Uterus (tissue), 4 donors: ENCODE measurements at places on chromosomes 1 and 21. TPM values are rescaled to one million over a fixed set of nuclear protein-coding genes. Genes with fewer than 3 reads are reported as not detected.

NPHS2 gene
- not detected for total RNA-seq

LCE1B gene
- total RNA-seq = not detected

PLA2G4A gene
- 24.1 TPM for total RNA-seq

SPTA1 gene
- 5.9 TPM for total RNA-seq

RALGPS2 gene
- 109 TPM for total RNA-seq

LY9 gene
- not detected for total RNA-seq

DNA sequence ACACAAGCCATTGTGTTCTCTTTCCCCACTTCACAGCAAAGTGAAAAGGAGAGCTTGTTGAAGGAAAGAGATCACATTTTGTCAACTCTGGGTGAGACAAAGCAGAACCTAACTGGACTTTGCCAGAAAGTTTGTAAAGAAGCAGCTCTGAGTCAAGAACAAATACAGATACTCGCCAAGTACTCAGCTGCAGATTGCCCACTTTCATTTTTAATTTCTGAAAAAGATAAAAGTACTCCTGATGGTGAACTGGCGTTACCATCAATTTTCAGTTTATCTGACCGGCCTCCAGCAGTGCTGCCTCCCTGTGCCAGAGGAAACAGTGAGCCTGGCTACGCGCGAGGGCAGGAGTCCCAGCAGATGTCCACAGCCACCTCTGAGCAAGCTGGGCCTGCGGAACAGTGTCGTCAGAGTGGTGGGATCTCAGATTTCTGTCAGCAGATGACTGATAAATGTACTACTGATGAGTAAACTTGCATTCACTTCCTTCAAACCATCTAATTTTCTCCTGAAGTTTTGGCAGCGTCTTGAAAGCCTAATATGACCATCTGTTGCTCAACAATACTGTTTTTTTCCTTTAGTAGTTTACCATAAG lies 43.7 kb downstream of the BACH1 start:
- H3K27me3 ChIP-seq = no peaks in the 10 kb centered on the region
- no peaks in the 10 kb centered on the region for H3K36me3 ChIP-seq
- no peak overlapping the region for H3K4me3 ChIP-seq

DNA sequence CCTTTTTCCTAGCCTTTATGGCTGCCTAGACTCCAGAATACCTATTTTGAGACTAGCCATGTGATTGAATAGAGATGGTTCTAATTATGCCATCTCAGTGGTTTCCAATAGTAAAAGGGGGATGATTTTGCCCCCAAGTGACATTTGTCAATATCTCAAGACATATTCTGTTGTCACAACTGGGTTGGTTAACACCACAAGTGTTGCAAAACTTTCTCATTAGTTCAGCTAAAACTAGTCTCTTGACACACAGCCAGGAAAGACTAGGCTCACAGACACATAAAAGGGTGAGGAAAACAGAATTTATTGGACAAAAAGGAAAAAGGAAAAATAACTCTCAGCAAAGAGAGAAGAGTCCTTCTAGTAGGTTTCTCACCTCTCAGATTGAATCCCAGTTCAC lies 39.9 kb upstream of the GBP5 start:
- DNase-seq = no peak
- H3K27ac ChIP-seq = no peak overlapping the region
- H3K27me3 ChIP-seq = no peaks in the 10 kb centered on the region
- H3K36me3 ChIP-seq = no peaks in the 10 kb centered on the region

DNA sequence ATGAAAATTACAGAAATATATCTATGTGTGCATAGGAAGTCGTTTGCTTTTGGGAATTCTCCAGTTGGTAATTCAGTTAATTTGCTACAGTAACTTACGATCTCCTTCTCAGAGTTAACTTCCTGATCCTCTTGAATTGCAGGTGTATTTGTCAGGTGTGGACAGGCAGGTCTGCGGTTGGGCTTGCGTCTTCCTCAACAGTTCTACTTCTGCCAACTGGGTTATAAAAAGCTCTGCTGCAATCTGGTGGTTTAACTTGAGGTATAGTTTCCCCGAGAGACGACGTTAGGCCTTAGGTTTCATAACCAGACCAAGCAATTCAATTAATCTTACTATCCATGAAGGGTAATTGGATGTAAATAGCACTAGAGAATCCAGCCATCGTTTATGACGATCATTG lies 88.2 kb downstream of the GABPA start:
- no peak for DNase-seq
- no peak overlapping the region for H3K27ac ChIP-seq
- H3K4me1 ChIP-seq = no peaks in the 10 kb centered on the region

- DNase-seq = no peak
- H3K27ac ChIP-seq = peak overlapping the region; percentile 94
- H3K27me3 ChIP-seq = no peaks in the 10 kb centered on the region
- peaks cover 26% of the 10 kb centered on the region for H3K4me1 ChIP-seq
- H3K4me3 ChIP-seq = no peak overlapping the region
- no peaks in the 10 kb centered on the region for H3K36me3 ChIP-seq
These were observed 21.1 kb downstream of the PLEKHM2 start for GRCh38 chr1:15705184-15705566.

DNA sequence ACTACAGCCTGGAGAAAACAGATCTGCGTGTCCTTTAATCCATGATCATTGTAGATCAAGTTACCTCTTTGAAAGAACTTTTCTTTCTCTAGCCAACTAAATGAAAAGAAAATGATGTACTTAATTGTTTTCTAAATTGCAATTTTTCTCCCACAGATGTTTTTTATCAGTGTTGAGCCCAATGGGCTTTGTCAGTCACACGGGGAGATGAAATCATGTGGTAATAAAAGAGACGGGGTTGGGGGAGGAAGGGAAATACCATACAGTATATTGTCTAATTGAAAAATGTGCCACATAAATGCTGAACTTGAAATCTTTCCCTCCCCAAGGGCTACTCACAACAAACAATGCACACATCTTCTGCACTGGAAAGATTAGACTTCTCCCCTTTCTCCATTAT lies 58.4 kb downstream of the NTMT2 start:
- no peak overlapping the region for H3K4me3 ChIP-seq
- H3K27me3 ChIP-seq = no peaks in the 10 kb centered on the region
- no peak overlapping the region for H3K27ac ChIP-seq
- no peaks in the 10 kb centered on the region for H3K36me3 ChIP-seq
- no peak for DNase-seq

DNA sequence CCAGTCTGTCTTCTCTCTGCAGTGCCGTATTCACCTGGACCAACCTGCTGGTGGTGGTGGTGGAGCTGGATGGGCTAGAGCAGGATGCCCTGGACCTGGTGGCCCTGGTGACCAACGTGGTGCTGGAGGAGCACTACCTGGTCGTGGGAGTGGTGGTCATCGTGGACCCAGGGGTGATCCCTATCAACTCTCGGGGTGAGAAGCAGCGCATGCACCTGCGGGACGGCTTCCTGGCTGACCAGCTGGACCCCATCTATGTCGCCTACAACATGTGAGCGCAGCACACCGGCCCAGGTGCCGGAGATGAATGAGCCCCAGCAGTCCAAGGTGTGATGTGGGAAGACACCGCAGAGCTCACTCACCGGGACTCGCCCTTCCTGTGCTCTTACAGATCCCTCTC lies 37.5 kb downstream of the S100B start:
- H3K27ac ChIP-seq = no peak overlapping the region
- H3K36me3 ChIP-seq = no peaks in the 10 kb centered on the region
- no peak for DNase-seq
- H3K4me3 ChIP-seq = no peak overlapping the region
- H3K4me1 ChIP-seq = no peaks in the 10 kb centered on the region
- no peaks in the 10 kb centered on the region for H3K27me3 ChIP-seq

DNA sequence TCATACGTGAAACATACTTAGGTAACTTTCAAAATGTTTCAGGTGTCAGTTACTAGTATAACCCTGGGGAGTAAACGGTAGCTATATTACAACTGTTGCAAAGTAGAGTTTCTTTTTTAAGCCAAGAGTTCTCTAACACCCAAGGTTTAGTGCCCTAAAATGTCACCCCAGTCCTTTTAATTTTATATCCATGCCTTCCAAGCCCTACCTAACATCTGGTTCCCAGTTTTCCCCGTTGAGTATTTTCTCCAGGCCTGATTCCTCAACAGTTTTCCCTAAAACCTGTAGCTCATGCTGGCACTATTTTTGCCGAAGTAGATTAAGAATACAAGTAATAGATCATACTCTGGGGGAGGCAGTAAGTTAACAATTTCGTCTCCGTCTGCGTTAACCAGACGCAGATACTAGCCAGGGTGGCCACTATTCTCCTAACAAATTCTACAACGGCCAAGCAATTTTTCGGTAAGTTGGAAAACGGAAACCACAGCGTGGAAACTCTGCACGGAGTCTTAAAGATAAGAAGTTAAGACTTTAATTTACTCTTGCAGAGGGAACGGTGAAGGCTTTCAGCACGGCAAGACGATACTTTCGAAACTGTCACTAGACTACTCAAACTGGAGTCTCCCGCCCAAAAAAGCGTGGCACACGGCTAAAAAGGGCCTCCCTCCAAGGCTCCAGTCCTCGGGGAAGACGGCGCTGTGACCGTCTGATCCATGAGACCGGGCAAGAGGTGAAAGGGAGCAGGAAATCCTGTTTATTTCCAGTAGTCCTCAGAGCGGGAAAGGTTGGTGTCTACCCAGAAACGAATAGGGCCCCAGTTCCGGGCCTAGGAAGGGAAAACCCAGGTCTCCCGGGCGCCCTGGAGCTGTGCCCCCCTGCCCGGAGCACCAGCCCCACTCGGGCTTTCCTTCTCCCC lies 945 bp downstream of the SRSF4 start:
- H3K4me3 ChIP-seq = peak overlapping the region; percentile 96
- no peaks in the 10 kb centered on the region for H3K36me3 ChIP-seq
- peaks cover 16% of the 10 kb centered on the region for H3K4me1 ChIP-seq

DNA sequence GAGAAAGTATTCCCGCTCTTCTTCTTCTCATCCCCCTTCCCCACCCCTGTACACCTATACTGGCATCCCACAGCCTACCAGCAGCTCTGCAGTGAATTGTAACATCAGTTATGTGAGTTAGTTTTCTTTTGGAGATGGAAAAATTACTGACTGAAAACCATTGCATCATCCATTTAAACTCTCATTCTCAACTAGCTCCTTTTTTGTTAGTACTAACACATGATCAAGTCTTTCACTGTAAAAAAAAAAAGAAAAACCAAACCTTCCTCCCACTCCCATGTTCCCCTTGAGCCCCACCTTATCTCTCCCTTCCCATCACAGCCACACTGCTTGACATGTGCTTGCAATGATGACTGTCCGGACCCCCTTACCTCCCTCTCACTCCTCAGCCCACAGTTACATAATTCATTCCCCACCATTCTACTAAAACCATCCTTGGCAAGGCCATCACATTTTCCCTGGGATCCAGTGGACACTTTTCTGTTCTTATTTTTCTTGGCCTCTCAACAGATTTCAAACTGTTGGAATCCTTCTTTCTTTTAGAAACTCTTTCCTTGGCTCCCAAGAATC lies 23.2 kb upstream of the RAVER2 start:
- no peak for DNase-seq
- H3K36me3 ChIP-seq = no peaks in the 10 kb centered on the region
- H3K4me1 ChIP-seq = no peaks in the 10 kb centered on the region
- H3K4me3 ChIP-seq = no peak overlapping the region
- no peak overlapping the region for H3K27ac ChIP-seq

GRCh38 chr1:72322910-72323309 lies 40.6 kb upstream of the NEGR1 start:
- no peak overlapping the region for H3K27ac ChIP-seq
- no peaks in the 10 kb centered on the region for H3K27me3 ChIP-seq
- H3K36me3 ChIP-seq = no peaks in the 10 kb centered on the region
- H3K4me1 ChIP-seq = no peaks in the 10 kb centered on the region
- no peak overlapping the region for H3K4me3 ChIP-seq

- peak; percentile 58 for DNase-seq
- no peaks in the 10 kb centered on the region for H3K27me3 ChIP-seq
- H3K36me3 ChIP-seq = no peaks in the 10 kb centered on the region
- peak overlapping the region; percentile 90 for H3K27ac ChIP-seq
- H3K4me3 ChIP-seq = no peak overlapping the region
- peaks cover 20% of the 10 kb centered on the region for H3K4me1 ChIP-seq
These were observed 79.2 kb downstream of the MAN1C1 start for GRCh38 chr1:25695771-25696311.

DNA sequence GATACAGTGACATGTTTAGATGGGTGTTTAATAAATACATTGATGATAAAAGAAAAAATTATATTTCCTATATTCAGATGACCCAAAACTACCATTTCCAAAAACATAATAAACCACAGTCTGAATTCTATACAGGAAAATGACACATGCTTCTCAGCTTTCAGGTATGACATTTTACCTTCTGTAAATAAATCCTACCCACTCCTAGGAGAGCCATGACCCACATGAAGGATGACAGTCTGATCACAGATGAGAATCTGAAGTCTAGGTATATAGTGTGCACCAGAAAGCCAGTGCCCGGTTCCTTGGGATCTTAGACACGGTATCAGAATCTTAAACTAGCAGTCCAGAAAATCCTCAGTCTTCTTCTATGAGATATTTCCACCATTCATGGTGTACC lies 3.7 kb upstream of the GJA9 start:
- no peak overlapping the region for H3K4me3 ChIP-seq
- H3K36me3 ChIP-seq = no peaks in the 10 kb centered on the region
- H3K27ac ChIP-seq = no peak overlapping the region
- DNase-seq = no peak

- no peaks in the 10 kb centered on the region for H3K27me3 ChIP-seq
- no peaks in the 10 kb centered on the region for H3K36me3 ChIP-seq
- H3K4me3 ChIP-seq = no peak overlapping the region
- no peaks in the 10 kb centered on the region for H3K4me1 ChIP-seq
- DNase-seq = no peak
These were observed 37.0 kb upstream of the ADGRL4 start for GRCh38 chr1:79043506-79043905.

DNA sequence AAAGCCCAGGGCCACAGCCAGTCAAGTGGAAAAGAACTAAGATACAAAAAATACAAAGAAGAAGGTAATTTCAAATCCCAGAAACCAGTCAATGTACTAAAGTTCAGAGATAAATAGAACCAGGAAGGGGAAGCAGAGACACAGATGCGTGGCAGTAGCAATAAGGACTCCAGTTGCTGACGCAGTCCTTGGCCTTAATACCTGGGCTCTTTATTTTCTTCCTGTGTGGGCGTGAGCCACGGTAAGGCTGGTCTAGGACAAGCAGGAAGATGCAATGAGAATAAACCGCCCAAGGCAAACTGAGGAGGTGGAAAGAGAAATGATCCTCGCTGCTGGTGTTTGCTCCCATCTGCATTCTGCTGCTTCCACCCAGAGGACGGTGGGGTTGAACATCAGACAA lies 65.6 kb upstream of the PLXNA2 start:
- no peak for DNase-seq
- no peaks in the 10 kb centered on the region for H3K27me3 ChIP-seq
- H3K4me3 ChIP-seq = no peak overlapping the region
- no peak overlapping the region for H3K27ac ChIP-seq
- no peaks in the 10 kb centered on the region for H3K4me1 ChIP-seq
